ENCODE measurements at places on chromosomes 7 and 10. TPM values are rescaled to one million over a fixed set of nuclear protein-coding genes. Genes with fewer than 3 reads are reported as not detected.

GRCh38 chr10:29245476-29245875 is 43.4 kb upstream of the LYZL1 start:
- no peak for ATAC-seq

GRCh38 chr7:98881561-98882315 is 3.4 kb downstream of the TRRAP start:
- ATAC-seq = no peak

GRCh38 chr7:47730142-47730541 is 148.2 kb upstream of the TNS3 start:
- ATAC-seq = no peak

Gene CYP2C8
- total RNA-seq = not detected

All from motor neuron (in vitro differentiated cells).